Mesenteric fat pad (tissue), 1 donor: ENCODE measurements at places on chromosomes 7 and 10. TPM values are rescaled to one million over a fixed set of nuclear protein-coding genes. Genes with fewer than 3 reads are reported as not detected.

VWA2 gene
- 0.19 TPM for total RNA-seq

HYCC1 gene
- 70.5 TPM for total RNA-seq

GDF10 gene
- 0.26 TPM for total RNA-seq

COMMD3 gene
- total RNA-seq = 46.8 TPM

FGFBP3 gene
- 1.1 TPM for total RNA-seq

C10orf62 gene
- total RNA-seq = not detected

GIMAP8 gene
- 22.0 TPM for total RNA-seq

NPTX2 gene
- 23.8 TPM for total RNA-seq

SEMA4G gene
- 1.4 TPM for total RNA-seq

KAZALD1 gene
- 1.9 TPM for total RNA-seq
